Activated T-helper 2 cell treated with anti-CD3 and anti-CD28 coated beads, Interferon-gamma antibody, Interleukin-2, Interleukin-4, amounts not matched to agents 10 μg/mL and 5 μg/mL and 100 μg/mL, durations not matched to agents 14 hours and 24 hours and 36 hours (primary cell): ENCODE measurements at places on chromosomes 5 and 9. TPM values are rescaled to one million over a fixed set of nuclear protein-coding genes. Genes with fewer than 3 reads are reported as not detected.

The SLU7 gene
- total RNA-seq = 41.3 and 44.3 TPM in 2 replicates

The C9orf72 gene
- total RNA-seq = 6.2 and 6.8 TPM in 2 replicates

The PCDHGB6 gene
- total RNA-seq = 0.21 and 0.34 TPM in 2 replicates

The TAF11L10 gene
- total RNA-seq = not detected in 2 replicates

The PRRX2 gene
- total RNA-seq = 5.0 and 5.1 TPM in 2 replicates

The GPR150 gene
- 0.11 and 0.14 TPM in 2 replicates for total RNA-seq

The SHOC1 gene
- total RNA-seq = not detected in 2 replicates

The C9orf153 gene
- total RNA-seq = 0.34 and 0.41 TPM in 2 replicates

The SARDH gene
- total RNA-seq = 1.1 and 1.6 TPM in 2 replicates

The CHSY3 gene
- not detected in 2 replicates for total RNA-seq

The CDH9 gene
- total RNA-seq = not detected in 2 replicates

The LEAP2 gene
- 4.3 and 4.4 TPM in 2 replicates for total RNA-seq

The DNAJC18 gene
- 29.8 and 35.8 TPM in 2 replicates for total RNA-seq

- H3K4me3 ChIP-seq = no peak overlapping the region
- no peaks in the 10 kb centered on the region for H3K36me3 ChIP-seq
- no peak for DNase-seq
- H3K27me3 ChIP-seq = no peaks in the 10 kb centered on the region
These were observed 333.1 kb downstream of the ASTN2 start for GRCh38 chr9:117081641-117082317.

GRCh38 chr9:37362430-37362829, 60.1 kb upstream of the GRHPR start:
- no peak for DNase-seq
- no peaks in the 10 kb centered on the region for H3K4me1 ChIP-seq
- peaks cover 7% of the 10 kb centered on the region for H3K36me3 ChIP-seq
- no peak overlapping the region for H3K4me3 ChIP-seq
- H3K27ac ChIP-seq = no peak overlapping the region

DNA sequence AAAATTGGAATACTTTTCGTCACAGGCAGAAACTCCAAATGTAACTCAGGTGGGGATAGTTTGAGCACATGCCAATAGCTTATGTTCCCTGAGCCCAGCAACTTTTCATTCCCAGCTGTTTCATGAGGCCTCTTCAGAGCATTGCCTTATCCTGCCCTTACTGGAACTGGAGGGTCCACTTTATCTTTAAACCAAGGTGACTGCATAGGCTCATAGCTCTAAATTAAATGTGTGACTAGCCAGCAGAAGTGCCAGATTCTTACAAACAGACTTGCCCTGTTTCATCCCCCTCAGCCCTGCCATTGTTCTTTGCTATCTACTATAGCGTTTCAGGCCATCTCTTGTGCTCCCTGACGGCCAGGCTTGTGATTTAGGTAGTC, 8.1 kb upstream of the LCP2 start:
- H3K4me3 ChIP-seq = no peak overlapping the region
- H3K4me1 ChIP-seq = peaks cover 59% of the 10 kb centered on the region
- H3K27ac ChIP-seq = no peak overlapping the region
- H3K36me3 ChIP-seq = peaks cover 2% of the 10 kb centered on the region
- DNase-seq = no peak

DNA sequence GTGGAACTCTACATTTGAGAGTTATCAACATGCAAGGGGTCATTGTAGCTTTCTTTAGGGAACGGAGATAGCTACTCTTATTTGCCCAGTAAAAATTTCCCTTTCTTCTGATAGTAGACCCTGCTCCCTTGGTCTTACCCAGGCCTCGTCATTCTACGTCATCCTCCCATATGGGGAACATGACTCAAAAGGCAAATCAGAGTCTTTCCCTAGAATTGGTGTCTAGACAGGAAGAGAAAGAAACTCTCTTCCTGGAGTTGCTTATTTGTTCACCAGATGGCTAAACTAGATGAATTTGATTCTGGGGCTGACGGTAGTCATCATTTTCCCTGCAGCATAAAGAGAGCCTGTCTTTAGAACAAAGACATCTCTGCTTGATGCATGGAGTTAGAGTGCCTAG, 12.2 kb upstream of the SLC38A9 start:
- no peak overlapping the region for H3K27ac ChIP-seq
- no peaks in the 10 kb centered on the region for H3K27me3 ChIP-seq
- no peak overlapping the region for H3K4me3 ChIP-seq
- H3K4me1 ChIP-seq = peaks cover 10% of the 10 kb centered on the region

DNA sequence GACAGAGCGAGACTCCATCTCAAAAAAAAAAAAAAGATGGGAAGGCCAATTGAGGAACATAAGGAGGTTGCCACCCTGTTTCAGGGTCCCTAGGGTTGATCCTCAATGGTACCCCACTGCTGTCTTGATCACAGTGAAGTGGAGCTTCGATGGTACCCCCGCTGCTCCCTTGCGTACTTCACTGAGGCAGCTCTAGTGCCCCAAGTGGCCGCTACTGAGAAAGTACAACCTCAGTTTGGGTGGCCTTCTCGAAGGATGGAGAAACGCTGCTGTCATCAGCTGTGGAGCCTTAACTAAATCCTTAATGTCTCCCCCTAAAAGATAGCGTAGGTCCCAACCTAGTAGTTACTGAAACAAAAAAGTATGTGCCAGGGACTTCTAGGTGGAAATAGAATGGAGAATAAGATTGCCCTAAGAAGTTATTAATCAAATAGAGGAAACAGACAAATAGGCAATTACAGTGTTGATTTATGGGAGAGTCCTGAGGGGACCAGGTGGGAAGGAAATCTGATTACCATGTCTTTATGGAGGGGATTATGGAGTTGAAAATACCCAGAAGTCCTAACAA, 6.3 kb downstream of the TESK1 start:
- no peak overlapping the region for H3K27ac ChIP-seq
- H3K36me3 ChIP-seq = peaks cover 41% of the 10 kb centered on the region
- H3K4me3 ChIP-seq = no peak overlapping the region
- H3K27me3 ChIP-seq = no peaks in the 10 kb centered on the region
- DNase-seq = peak; percentile 33

- H3K4me3 ChIP-seq = no peak overlapping the region
- H3K4me1 ChIP-seq = no peaks in the 10 kb centered on the region
- no peak for DNase-seq
- no peaks in the 10 kb centered on the region for H3K36me3 ChIP-seq
- H3K27me3 ChIP-seq = no peaks in the 10 kb centered on the region
- H3K27ac ChIP-seq = no peak overlapping the region
These were observed 19.6 kb downstream of the ADAMTSL1 start for GRCh38 chr9:18493451-18493993.

- no peaks in the 10 kb centered on the region for H3K36me3 ChIP-seq
- no peak overlapping the region for H3K27ac ChIP-seq
- no peak overlapping the region for H3K4me3 ChIP-seq
These were observed 92.9 kb downstream of the SPATA31D1 start for GRCh38 chr9:82081496-82081895.

- DNase-seq = no peak
- H3K36me3 ChIP-seq = no peaks in the 10 kb centered on the region
- no peak overlapping the region for H3K27ac ChIP-seq
- H3K27me3 ChIP-seq = peaks cover 34% of the 10 kb centered on the region
- no peaks in the 10 kb centered on the region for H3K4me1 ChIP-seq
These were observed 270.5 kb upstream of the SLC30A5 start for GRCh38 chr5:68823301-68823700.

- DNase-seq = no peak
- H3K27ac ChIP-seq = no peak overlapping the region
- no peak overlapping the region for H3K4me3 ChIP-seq
- no peaks in the 10 kb centered on the region for H3K27me3 ChIP-seq
- no peaks in the 10 kb centered on the region for H3K36me3 ChIP-seq
- peaks cover 5% of the 10 kb centered on the region for H3K4me1 ChIP-seq
These were observed 18.6 kb downstream of the HOMER1 start for GRCh38 chr5:79495311-79495710.

DNA sequence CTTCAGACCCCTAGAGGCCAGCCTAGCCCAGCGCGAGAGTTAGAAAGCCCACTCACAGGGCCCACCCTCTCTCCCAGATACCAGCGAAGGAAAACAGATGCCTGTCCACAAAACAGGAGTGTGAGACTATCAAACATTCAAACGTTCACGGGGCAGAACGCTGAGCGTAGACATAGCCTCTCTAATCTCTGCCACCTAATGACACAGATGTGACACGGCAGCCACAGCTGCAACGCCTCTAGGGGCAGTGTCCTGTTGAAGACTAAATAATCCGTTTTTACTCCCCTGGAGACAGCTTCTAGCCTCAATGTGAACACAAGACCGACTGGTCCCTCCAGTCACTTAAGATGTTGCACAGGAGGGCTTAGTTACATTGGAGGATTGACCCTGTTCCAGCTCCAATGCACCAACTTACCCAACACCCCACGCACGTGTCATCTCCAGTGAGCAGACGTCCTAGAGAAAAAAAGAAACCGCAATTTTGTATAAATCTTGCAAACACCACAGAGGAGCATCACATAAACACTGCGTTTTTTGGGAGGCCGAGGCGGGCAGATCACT, 14.3 kb downstream of the DIPK1B start:
- peaks cover 40% of the 10 kb centered on the region for H3K36me3 ChIP-seq
- peak; percentile 33 for DNase-seq
- peak overlapping the region; percentile 90 for H3K27ac ChIP-seq
- peak overlapping the region; percentile 97 for H3K4me3 ChIP-seq

DNA sequence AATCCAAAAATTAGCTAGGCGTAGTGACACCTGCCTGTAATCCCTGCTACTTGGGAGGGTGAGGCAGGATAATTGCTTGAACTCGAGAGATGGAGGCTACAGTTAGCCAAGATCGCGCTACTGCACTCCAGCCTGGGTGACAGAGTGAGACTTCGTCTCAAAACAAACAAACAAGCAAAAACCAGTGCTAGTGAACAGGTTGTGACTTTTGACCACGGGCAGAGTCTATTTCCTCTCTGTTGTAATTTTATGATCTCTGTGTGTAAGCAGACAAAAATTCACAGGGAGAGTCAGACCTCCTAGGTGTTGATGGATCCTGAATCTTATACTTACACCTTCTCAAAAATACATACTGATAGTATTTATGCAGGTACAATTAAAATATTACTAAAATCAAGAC, 65.8 kb downstream of the SPEF2 start:
- H3K27me3 ChIP-seq = no peaks in the 10 kb centered on the region
- H3K27ac ChIP-seq = no peak overlapping the region
- H3K4me3 ChIP-seq = no peak overlapping the region

- H3K27me3 ChIP-seq = no peaks in the 10 kb centered on the region
- no peak for DNase-seq
- H3K4me3 ChIP-seq = no peak overlapping the region
- H3K27ac ChIP-seq = no peak overlapping the region
- peaks cover 12% of the 10 kb centered on the region for H3K36me3 ChIP-seq
These were observed 542.4 kb downstream of the RAB3C start for GRCh38 chr5:59125011-59125961.

DNA sequence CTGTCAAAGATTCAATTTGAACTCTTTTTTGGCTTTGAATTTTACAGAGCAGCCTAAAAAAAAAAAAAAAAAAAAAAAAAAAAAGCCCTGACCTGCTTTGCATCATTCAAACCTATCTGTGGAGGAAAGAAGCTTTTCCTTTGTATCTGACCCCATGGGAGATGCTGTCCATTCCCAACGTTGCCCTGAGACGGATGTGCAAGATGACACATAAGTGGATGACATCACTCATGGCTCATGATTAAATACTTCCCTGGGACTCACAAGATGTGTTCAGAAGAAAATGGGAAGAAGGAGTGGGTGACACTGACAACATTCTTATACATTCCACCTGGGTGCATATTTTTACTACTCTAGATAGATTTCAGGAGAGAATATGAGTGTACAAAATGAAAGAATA, 245.7 kb upstream of the ELAVL2 start:
- no peak overlapping the region for H3K27ac ChIP-seq
- no peak for DNase-seq
- H3K36me3 ChIP-seq = no peaks in the 10 kb centered on the region
- no peak overlapping the region for H3K4me3 ChIP-seq

DNA sequence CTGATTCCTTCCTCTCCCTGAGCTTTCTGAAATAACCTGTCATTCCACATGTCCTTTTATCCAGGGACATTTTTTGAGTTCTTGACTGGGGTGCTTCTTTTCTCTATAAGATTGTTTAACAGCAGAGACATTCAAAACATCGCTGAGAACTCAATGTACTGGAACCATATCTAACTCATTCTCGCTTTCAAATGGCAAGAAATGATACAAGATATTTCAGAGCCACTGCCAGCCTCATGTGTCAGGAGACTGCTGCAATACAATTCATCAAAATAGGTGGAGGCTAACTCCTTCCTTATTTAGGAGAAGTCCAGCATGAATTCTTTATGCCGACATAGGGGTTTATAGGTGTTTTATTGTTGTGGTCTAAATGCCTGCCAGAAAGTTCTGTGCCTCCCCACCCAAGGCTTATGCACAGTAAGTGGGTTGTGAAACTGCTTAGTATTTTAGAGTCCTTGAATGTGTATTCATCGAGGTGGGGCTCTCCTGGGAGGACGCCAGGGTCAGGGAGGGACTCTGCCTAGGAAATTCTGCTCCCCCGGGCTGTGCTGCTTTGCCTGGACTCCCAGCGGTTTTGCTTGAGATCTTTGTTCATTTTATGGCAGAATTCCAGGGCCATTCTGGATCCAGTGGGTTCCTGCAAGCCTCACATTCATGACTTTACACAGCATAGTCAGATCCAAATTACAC, 53.9 kb downstream of the ZNF474 start:
- no peak overlapping the region for H3K27ac ChIP-seq
- no peak for DNase-seq
- peaks cover 10% of the 10 kb centered on the region for H3K4me1 ChIP-seq
- H3K4me3 ChIP-seq = no peak overlapping the region

DNA sequence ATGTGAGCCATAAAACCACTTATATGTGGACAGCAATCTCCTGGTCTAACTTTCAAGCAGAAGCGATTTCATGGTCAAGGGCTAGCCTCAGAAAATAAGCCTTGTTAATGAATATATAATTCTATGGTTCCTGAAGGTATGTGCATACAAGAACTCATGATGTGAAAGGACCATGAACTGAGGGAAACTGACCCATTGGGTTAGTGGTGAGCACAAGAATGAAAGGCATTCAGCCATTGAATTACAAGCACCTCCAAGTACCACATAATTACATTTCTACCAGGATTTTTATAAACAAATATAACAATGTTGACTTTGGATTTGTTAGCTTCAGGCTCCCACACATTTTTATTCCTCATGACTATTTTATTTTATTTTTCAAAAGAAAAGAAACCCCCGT, 459.0 kb downstream of the TLE4 start:
- H3K27ac ChIP-seq = no peak overlapping the region
- DNase-seq = no peak
- H3K36me3 ChIP-seq = no peaks in the 10 kb centered on the region
- H3K27me3 ChIP-seq = no peaks in the 10 kb centered on the region
- H3K4me1 ChIP-seq = no peaks in the 10 kb centered on the region

- no peaks in the 10 kb centered on the region for H3K27me3 ChIP-seq
- DNase-seq = no peak
- H3K4me3 ChIP-seq = no peak overlapping the region
These were observed 23.0 kb upstream of the NR3C1 start for GRCh38 chr5:143426437-143426991.

DNA sequence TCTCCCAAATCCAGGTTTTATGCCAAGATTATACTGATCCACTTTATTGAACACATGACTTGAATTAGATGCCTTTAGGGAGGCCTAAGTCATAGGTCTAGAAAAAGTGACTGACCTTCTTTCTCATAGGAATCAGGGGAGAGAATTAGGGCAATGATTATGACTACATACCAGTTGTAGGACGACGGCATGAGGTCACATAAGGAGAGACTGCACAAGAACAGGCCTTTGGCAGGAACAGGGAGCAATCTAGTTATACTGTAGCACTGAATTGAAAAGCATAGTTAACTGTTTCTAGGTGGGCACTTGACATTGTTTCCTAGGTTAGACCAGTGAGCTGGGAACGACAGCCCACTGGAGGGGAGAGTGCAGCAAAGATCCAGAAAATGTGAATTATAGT, 22.7 kb downstream of the CREBRF start:
- no peak for DNase-seq
- no peak overlapping the region for H3K4me3 ChIP-seq
- H3K36me3 ChIP-seq = peaks cover 15% of the 10 kb centered on the region
- no peaks in the 10 kb centered on the region for H3K27me3 ChIP-seq
